ENCODE measurements at places on chromosomes 5 and 9.

GRCh38 chr9:12693141-12693540 lies at the start of gene TYRP1:
TSS of gene TYRP1 (plus strand) at chr9:12693385. CDS start at chr9:12693997, 612 bp downstream.
- DNase-seq: no peak

GRCh38 chr9:107976767-107977166 lies 487.2 kb upstream of the KLF4 start:
- DNase-seq: no peak

DNA sequence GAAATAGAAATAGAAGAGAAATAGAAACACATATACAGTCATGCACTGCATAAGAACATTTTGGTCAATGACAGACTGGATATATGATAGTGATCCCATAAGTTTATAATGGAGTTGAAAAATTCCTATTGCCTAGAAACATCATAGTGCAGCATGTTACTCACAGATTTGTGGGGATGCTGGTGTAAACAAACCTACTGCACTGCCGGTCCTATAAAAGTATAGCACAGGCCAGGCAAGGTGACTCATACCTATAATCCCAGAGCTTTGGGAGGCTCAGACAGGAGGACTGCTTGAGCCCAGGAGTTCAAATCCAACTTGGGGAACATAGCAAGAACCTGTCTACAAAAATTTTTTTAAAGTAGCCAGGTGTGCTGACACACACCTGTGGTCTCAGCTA lies 240.6 kb upstream of the MAP3K1 start:
- DNase-seq: peak; percentile 56

DNA sequence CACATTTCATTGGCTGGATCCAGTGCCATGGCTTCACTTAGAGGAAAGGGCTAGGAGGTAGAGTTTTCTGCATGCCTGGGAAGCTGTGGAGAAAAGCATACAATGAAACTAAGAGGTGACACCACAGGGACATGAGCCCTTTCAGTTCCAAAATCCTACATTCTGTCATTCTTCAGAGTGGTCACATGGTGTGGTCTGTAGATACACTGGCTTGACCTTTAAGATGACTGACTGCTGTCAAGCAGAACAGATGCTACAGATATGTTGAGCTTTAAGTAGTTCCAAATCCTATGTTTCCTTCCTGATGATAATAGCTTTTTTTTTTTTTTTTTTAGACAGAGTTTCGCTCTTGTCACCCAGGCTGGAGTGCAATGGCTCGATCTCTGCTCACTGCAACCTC lies 26.2 kb downstream of the DMRT3 start:
- no peak for DNase-seq

All from EL (cell line).